Activated T-cell treated with anti-CD3 and anti-CD28 coated beads for 1 hour (primary cell): ENCODE measurements at places on chromosomes 2 and 18.
A peak's percentile ranks its signal among the peaks of the same experiment; 100 is the strongest.

GRCh38 chr2:138277062-138277461 is 224.5 kb upstream of the SPOPL start:
- DNase-seq: no peak

- no peak for DNase-seq
Observed at GRCh38 chr2:620471-621302, 56.5 kb downstream of the TMEM18 start.

DNA sequence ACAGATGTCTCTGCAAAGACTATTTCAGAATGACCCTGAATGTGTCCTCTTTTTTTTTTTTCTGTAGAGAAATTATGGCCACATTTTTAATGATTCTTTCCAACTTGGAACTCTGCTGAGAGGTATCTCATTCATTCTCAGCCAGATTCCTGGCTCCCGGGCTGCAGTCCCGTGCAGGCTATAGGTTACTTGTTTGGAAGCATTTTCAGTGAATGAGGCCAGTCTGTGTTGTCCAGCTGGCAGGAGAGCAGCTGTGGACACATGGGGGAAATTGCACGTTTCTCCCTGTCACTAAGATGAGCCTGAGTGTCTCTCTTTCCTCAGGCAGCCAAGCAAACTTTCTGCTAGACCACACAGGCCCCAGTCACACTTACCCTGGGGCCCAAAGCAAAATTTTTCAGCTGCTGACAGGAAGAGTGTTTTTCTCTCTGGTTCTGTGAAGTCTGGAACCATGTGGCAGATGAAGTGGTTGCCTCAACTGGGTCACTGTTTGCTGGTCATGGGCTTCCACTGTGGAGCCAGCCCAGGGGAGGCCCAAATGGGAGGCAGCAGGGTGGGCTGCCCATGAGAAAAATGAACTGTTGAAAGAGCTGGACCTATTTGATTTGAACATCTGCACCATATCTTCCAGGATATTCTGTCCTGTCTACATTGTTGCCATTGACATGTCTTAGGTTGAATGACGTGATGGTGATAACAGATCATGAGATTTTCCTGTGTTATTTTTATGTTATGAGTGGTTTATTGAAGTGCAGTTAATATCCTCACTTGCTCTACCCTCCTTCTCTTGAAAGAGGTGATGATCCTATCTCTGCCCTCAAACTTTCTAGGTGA is 431.2 kb downstream of the LPIN1 start:
- no peak for DNase-seq

- no peak for DNase-seq
Observed at GRCh38 chr2:94994914-94995552, 30.5 kb upstream of the MAL start.

GRCh38 chr2:60412620-60413019 is 140.8 kb downstream of the BCL11A start:
- DNase-seq: no peak

DNA sequence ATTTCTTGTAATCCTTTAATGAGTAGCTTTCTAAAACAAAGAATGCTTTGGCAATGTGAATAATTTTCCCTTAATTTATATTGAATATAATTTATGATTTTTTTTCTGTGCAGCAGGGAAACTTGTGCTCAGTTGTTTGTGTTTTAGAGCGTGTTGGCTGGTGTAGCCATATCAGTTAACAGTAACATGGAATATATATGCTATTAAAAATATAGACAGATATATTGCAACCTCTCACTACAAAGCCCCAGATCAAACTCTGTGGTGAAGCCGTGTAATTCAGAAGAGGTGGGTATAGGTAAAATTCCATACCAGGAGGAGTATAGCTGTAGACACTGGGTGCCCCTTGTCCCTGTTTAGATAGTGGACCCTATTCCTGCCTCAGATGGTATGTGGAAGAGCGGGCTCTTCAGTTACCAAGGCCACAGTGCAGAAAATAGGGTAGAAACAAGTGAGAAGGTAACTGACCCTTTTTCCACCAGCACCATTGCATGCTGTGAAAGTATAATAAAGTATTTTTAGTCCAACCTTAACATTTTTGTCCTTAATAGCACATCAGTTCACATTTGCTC is 18.1 kb upstream of the RASGRP3 start:
- no peak for DNase-seq

DNA sequence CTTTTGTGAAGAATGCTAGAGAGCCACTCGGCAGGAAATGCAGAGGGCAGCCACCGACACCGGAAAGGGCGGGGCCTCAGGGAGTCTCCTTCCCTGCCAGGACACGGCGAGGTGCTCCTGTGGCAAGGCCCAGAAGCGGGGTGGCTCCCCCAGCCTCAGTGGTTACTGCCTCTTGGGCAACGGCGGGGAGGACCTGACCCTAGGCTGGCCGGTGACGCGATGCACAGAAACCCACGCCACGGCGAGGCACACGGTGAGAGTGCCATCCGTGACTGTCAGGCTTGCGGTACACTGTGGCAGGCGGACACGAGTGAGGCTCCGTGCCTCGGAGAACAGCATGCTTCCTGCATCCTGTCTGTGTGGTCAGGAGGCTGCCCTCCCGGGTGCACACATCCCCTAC is 47.8 kb downstream of the ZAP70 start:
- peak; percentile 44 for DNase-seq
